ENCODE measurements at places on chromosomes 6 and 20.
A peak's percentile ranks its signal among the peaks of the same experiment; 100 is the strongest.

GRCh38 chr20:48102076-48102787 is 317.0 kb upstream of the SULF2 start:
- no peak for DNase-seq

DNA sequence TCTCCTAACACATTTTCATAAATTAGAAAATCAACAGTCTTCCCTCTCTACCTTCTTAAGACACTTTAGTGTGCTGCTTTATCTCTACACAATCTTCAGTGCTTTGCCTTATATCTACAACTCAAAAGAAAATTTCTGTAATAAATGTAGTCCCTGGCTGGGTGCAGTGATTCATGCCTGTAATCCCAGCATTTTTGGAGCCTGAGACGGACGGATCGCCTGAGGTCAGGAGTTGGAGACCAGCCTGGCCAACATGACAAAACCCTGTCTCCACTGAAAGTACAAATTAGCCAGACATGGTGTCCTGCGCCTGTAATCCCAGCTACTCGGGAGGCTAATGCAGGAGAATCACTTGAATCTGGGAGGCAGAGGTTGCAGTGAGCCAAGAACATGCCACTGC is 9.7 kb upstream of the EDN1 start:
- DNase-seq = no peak

DNA sequence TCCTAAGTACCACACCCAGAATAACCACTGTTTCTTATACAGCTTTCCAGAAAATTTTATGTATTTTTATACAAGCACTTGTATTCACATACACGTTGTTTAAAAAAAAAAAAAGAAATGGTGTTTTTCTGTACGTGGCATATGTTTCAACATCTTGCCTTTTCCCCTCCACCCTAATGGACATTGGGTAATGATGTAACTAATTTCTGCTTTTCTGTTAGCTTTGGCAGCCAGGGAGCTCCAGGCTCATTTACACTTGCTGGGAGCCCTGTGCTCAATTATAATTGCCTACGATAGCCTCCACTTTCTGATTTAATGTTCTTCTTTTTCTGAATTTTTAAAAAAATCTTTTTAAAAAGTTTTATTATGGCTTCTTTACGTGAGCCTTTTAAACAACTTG is 352.4 kb downstream of the UTRN start:
- peak; percentile 71 for DNase-seq

GRCh38 chr6:134094441-134094840 is 42.0 kb upstream of the SLC2A12 start:
- no peak for DNase-seq

DNA sequence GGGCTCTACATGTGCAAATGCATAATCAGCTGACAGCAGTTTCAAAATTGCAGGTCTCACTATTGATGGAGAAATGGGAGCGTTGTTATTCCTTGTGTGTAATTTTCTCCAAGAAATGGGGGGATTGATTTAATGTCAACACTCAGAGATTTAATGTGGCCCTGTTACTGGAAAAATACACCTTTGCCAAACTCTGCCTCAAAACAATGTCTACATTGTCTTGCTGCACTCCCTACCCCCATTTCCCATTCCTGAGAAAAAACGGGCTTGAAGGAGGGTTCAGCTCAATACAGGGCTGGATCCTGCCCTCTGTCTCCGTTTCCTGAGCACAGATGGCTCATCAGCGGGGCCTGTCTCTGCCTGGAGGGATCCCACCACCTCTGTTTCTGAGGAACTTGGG is 18.4 kb downstream of the EDN3 start:
- DNase-seq = no peak

DNA sequence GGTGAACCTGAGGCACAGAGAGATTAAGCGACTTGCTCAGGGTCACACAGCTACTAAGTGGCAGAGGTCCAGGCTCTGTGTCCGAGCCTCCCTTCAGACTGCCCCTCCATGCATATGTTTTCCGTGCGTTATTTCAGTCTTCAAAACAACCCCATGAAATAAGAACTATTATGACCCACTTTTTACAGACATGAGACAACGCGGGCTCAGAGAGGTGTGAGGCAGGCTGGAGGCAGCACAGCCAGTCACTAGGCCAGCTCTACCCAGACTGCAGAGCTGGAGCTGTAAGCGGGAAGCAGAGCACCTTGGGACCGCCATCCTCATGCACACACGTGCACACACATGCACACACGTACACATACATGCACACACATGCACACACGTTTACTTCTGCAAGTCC is 62.3 kb downstream of the PSMG4 start:
- no peak for DNase-seq

- DNase-seq = no peak
Measured at GRCh38 chr20:33373735-33374605, 27.3 kb downstream of the CDK5RAP1 start.

GRCh38 chr6:16355699-16356446 is 117.5 kb downstream of the GMPR start:
- peak; percentile 63 for DNase-seq

DNA sequence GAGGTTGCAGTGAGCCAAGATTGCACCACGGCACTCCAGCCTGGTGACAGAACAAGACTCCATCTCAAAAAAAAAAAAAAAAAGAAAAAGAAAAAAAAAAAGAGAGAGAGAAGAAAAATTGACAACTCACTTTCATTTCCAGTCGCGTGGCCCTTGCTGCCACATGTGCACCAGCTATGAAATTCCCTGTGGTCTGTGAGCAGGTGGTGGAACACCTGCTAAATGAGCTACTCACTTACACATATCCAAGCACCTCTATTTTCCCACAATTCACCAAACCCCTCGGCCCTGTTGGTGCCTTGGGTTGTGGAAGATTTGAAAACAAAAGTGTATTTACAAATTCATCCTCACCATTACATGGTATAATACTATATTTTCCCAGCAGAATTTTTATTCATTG is 105.2 kb upstream of the ASF1A start:
- DNase-seq = no peak

- peak; percentile 61 for DNase-seq
Measured at GRCh38 chr6:139029470-139030227, 1.1 kb downstream of the ABRACL start.

GRCh38 chr6:111076024-111076695 is 11.1 kb upstream of the SLC16A10 start:
- DNase-seq = peak; percentile 95

DNA sequence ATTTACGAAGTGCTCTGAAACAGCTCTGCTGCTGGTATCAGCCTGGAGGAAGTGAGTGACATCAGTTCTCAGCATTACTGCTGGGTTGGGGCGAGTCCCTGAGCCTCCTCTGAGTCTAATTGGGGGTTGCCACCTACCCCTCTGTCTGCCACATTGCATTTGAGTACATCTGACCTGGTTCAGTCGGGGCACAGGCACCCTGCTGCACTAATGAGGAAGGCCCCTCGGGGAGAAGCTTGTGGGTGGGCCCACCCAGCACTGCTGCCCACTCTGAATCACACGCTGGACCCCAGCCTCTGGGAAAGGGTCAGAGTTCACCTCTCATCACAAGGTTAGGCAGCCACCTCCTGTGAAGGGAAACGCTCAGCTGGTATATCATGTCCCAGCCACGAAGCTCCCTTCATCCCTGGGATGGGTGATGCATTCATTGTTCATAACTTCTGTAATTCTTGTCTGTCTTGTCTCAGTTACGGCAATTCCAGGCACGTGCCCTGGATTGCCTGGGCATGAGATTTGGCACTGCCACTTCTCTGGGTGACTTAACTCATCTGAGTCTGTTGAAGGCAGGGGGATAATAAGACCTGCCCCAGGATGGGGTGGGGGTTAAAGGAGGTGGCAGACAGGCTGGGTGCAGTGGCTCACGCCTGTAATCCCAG is 13.3 kb downstream of the DNMT3B start:
- DNase-seq = no peak

DNA sequence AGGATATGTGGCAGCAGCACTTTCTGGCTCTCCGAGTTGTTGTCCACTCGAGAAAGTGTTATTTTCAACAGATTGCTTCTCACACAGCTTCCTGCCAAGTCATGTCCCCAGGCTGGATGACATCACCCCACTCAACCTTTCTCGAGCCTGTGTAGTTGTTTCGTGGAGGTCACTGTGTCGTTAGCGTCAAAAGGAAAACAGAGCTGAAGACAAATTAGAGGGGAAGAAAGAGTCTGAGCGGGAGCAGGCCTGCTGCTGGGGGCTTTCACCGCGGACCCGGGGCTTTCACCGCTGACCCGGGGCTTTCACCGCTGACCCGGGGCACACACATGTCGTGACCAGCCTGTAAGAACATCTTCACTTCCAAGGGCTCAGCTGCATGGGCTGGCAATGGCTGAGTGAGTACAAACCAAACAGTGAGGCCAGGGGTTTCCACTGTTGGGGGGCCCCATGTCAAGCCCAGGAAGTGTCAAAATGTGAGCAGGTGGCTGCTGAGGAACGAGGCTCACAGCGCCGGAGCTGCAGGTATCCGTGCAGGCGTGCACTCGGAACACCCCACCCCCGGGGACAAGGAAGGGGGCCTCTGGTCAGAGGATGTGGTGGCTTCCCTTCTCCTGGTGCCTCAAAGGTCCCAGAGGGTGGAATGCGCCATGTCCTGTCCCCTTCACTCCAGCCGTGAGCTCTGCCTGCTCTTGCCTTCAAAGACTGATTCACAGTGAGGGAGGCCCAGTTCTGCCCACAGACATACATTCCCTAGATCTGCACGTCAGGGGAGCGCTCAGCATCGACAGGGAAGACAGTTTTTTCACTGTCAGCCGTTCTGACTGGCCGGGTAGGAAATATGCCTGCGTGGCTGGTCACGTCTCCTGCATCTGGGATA is 365.9 kb downstream of the TAF4 start:
- DNase-seq = no peak

- peak; percentile 1 for DNase-seq
Measured at GRCh38 chr6:130514712-130515111, 148.9 kb downstream of the TMEM200A start.

DNA sequence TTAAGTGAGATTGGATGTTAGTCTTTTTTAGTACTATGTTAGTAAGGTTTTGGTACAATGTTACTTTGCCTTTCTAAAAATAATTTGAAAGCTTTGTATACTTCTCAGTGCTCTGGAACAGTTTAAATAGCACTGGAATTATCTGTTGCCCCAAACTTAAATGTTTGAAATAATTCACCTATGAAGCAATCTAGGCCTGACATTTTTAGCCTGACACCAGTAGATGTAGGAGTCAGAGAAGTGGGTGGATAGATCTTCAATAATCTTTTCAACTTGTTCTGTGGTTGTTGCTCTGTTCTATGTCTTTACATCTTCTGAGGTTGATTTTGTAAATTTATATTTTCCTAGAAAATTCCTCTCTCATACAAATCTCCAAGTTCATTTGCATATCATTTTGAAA is 103.1 kb upstream of the ADGRF1 start:
- DNase-seq = peak; percentile 44

DNA sequence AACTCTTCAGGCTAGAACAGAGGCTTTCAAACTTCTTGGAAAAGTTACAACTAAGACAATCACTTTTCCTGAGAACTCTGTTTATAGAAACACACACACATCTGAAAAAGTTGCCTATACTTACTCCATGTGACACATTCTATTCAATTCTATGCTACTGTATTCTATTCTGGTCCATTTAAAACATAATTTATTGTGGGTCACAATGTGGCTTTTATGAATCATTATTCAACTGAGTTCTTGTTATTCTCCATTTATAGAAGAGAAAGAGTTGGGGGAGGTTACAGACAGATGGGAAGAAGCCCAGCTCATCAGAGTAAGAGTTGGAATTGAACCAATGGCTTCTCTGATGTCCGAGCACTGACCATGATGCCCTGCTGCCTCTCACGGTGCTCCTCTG is 21.6 kb upstream of the BCAS1 start:
- DNase-seq = no peak
